B cell (primary cell): ENCODE measurements at places on chromosomes 5 and 9.

- peak; percentile 66 for DNase-seq
Observed at GRCh38 chr5:100898504-100899346, 4.4 kb downstream of the ST8SIA4 start.

DNA sequence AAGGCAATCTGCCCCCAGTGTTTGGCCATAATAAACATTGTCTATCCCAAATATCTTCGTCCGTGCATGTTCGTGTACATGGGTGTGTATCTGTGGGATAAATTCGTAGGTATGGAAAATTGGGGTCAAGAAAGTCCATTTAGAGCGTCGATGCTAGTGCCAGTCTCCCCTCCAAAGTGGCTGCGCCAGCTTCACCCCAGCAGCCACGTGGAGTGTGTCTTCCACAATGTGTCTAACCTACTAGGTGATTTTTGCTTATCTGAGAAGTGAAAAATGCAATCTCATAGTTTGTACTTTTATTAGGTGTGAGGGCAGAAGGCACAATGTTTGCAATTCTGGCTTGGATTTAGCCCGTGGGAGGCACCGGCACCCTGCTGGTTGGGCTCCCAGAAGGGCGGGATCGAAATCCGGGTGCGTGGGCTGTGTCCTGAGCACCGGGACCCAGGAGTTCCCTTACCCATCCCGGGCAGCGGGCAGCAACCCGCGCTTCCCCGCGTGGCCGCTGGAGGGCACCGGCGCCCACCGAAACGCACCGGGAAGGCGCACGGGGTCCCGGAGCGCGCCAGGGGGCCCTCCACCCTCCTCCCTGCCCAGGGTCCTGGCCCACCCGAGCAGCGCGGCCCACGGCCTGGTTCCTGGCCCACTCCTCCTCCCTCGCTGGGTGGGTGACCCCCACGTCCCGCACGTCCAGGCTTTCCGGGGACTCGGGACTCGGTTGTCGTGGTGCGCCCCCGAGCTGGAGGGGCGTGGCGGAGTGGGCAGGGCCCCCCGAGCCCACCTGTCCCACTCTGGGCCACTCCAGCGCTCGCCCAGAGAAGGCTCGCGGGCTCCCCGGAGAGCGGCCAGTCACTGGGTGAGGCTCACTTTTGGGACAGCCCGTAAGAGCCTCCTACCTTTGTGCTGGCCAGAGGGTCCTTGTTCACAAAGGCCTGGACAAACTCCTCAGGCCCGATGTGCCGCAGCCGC is 55.4 kb upstream of the RNF130 start:
- DNase-seq = peak; percentile 37

DNA sequence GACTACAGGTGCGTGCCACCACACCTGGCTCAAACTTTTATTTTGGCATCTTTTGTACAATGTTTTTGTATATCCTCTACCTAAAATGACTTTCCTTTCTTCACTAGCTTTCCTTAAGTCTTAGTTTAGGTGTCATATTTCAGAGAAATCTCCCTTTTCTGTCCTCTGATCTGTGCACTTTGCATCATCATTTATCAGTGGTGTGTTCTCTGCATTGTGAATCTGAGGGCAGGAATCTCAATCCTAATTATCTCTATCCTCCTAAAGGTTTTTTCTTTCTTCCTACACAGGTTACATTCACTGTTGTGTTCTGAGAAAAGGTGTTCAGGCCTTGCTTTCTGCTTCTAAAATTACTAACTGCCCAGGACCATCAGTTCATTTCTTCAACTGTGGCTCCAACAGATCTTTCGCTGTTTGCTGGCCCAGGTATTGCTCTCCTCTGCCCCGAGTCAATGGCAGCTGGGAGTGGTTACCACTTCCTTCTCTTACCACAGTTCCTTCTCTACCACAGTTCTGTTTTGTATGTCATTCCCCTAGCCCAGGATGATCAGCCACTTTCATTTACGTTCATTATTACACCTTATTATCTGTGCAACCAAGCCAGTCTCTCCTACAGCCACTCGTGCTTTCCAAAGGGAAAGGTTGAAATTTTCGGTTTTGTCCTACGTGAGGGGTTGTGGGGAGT is 14.0 kb downstream of the TGFBR1 start:
- peak; percentile 73 for DNase-seq

DNA sequence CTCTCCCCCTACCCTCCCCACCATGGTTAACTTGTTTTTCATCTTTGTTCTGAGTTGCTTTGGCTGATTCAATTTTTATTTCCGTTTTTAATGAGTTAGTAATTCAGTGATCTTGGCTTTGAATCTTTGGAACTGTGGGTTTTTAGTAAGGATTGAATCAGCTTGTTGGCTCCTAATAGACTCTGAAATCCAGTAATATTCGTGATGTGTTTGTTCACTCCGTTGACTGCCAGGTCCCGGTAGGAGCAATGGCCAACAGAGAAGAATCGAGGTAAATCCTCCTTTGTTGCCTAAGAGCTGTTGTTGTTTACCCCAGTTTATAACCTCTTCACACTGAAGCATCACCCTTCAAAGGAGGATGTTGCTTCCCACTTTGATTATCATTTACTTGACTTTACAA is 92.7 kb downstream of the PCSK1 start:
- DNase-seq = no peak

- no peak for DNase-seq
Observed at GRCh38 chr9:93088656-93089015, 7.4 kb upstream of the CARD19 start.

GRCh38 chr5:78637468-78637867 is 11.1 kb downstream of the LHFPL2 start:
- DNase-seq = no peak

DNA sequence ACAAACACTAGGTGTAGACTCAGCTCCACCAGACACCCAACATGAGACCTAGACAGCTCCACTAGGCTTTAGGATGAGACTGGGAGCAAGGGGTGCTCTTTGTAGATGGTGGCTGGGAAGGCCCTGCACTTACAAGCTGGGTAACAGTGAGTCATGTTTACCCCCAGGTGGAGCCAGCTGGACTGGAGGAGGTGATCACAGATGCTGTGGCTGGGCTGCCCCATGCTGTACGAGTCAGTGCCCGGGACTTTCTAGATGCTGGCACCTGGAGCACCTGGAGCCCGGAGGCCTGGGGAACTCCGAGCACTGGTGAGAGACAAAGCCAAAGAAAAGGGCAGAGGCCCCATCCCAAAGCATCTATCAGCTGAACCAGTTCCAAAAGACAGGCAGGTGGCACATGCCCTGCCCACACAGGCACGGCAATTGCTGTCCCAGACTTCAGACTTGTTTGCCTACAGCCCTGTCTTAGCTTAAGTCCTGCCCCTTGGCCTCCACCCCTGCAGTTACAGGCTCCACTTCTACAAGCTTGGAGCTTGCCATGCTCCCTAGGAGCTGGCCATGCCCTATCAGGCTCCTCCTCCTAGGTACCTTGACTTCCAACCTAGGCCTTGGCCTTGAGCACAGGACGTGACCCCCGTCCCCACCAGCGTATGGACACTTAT is 2.7 kb downstream of the CCL27 start:
- no peak for DNase-seq

- no peak for DNase-seq
Observed at GRCh38 chr5:34571677-34572041, 84.5 kb upstream of the RAI14 start.

GRCh38 chr9:109975574-109976295 is 195.7 kb downstream of the PALM2AKAP2 start:
- no peak for DNase-seq

DNA sequence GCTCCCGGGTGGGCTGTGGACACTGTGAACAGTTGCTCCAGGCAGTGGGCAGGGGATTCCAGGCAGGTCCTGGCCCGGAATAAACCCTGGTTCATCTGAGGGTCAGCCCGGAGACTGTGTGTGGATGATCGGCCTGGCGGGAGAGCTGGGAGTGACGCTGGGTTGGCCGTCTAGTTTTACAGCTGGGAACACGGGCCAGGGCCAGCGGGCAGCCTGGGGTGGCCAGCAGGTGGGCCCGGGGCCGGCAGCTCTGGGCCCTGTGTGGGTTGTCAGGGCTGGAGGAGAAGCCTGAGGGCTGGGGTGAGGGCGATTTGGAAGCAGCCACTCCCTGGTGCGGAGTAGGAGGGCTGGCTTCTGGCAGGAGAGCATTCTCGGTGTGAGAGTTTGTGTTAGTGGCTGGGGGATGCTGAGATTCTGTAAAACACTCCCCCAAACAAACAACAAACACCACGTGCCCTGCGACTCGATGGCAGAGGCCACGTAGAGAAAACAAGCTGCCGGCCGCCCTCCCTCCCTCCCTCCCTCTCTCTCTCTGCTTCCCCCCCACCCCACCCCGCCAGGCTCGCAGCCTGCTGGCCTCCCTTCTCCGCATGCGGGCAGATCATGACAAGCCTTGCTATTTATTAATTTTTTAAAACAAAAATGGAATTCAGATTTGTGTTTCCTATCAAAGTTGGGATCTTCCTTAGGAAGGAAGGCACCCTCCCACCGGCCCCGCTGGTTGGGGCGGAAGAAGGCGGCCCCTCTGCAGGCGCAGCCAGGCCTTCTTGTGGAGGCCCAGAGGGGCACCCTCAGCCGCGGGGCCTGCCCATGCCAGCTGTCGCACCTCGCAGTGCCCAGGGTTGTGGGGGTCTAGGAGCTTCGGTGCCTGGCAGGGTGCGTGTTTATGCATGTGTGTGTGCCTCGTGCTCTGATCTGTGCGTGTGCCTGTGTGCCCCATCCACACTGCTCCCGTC is 49.5 kb downstream of the RXRA start:
- DNase-seq = no peak

GRCh38 chr5:56737951-56738606 is 77.3 kb upstream of the MAP3K1 start:
- peak; percentile 43 for DNase-seq

DNA sequence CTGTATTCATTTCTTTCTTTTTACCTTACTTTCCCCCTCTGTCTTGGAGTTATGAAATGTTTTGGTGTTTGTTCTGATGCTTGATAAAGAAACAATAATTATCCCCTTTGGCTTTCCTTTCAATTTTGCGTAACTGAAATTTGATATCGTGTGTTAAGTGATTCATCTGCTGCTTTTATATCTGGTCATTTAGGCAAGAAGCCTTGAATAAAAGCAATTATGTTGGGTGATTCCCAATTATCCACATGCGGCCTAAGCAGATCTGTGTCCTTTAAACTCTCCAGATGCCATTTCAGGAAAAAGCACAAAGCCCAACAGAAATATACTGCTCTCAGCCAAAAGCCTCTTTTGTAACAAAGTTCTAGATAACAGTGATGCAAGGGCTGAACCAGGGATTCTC is 92.8 kb downstream of the TAF11L14 start:
- no peak for DNase-seq

DNA sequence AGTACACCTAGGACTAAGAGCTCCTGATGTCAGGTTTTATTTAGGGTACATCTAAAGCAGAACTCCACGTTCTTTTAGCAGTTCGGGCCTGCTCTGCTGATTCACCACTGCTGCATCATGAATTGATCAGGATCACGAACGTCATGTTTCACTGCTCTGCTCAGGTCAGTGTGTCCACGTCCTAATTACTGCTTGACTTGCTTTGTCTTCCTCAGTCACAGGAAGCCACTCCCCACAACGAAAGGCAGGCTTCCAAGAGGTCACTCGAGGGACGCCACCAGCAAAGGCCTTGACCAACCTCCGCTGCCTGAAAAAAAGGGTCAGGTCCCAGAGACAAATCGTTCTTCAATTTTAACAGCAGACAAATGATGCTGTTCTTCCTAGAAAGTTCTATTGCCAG is 40.3 kb downstream of the CTNND2 start:
- DNase-seq = no peak

GRCh38 chr9:99180662-99181061 is 41.1 kb downstream of the ALG2 start:
- no peak for DNase-seq

GRCh38 chr9:23492126-23493002 is 333.7 kb downstream of the ELAVL2 start:
- DNase-seq = no peak

GRCh38 chr5:33299621-33300208 is 141.1 kb upstream of the TARS1 start:
- peak; percentile 16 for DNase-seq

DNA sequence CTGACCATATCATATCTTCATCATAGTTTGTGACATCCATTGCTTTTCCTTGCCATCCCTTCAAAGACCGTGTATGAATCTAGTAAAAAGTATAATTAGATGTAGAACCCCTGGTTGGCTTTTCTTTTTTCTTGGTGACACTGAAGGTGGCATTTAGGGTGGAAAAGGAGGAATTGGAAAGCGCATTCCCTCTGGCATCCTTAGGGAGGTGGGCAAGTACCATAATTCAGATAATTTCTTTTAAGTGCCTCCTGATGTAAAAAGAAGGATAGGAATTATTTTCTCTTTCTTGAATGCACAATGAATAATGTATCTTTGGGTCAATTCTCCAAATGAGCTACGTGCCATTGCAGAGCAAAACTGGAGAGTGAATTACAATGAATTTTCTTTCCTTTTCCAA is 73.2 kb upstream of the SMARCA2 start:
- no peak for DNase-seq

DNA sequence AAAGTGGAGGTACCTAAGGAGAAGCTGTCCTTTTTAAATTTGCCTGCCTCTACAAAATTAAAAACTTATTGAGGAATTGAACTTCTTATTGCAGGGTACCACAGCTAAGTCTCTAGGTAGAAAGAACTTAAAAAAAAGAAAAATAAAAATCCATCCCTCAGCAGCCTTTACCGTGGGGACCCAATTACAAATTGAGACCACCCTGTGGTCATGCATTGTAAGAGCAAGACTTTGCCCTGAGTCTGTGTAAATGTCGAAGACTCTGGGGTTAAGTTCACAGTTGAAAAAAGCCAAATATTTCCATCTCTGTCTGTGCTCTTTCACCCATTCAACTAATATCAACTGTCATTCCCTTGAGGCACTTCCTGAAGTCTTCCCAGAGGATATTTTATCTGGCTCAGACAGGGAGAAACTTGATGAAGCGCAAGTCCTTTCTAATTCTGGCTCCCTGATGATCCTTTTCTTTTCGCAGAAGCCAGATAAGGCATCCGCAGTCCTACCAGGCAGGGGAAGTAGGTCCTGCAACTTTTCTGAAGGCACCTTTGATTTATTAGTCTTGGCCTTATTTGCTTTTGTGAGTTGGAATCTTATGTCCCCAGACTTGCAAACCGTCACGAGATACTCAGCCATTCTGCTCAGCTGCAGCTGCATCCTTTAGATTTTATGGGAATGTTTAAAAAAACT is 323.8 kb upstream of the WWC1 start:
- no peak for DNase-seq

GRCh38 chr5:43039471-43040286 is 440 bp downstream of the ANXA2R start:
- peak; percentile 77 for DNase-seq

GRCh38 chr9:123162791-123163345 is 105.5 kb downstream of the STRBP start:
- no peak for DNase-seq

DNA sequence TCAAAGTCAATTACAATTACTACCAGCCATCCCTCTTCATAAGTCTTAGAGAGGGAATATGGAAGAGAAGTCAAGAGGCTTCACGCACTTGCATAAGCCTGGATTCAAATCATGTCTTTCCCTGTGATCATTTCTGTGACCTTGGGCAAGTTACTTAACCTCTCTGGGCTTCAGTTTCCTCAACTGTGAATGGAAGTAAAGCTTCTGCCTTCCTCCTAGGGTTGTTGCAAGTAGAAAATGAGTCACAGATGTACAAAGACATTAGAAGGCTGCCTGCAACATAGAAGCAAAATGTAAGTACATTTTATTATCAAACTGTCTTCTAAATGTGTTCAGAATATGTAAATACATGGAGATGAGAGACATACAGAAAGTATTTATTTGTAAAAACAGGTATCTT is 42.3 kb upstream of the SEMA6A start:
- no peak for DNase-seq
